ENCODE measurements at places on chromosomes 4 and X.

DNA sequence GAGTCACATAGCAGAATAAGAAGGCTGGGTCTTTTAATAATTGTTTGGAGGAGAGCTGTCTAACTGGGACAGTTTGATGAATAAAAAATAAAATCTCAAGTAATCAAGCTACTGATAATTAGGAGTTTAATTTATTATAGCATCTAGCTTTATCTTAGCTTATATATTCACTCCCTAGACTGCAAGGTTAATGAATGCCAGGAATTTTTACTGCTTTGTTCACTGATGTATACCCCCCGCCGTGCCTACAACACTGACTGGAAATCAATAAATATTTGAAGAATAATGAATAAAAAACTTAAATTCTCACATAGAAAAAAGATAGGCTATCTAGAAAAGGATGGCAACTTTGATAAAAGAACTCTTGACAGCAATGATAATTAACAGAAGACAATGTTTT lies 59.7 kb downstream of the IQCM start:
- no peak for DNase-seq

DNA sequence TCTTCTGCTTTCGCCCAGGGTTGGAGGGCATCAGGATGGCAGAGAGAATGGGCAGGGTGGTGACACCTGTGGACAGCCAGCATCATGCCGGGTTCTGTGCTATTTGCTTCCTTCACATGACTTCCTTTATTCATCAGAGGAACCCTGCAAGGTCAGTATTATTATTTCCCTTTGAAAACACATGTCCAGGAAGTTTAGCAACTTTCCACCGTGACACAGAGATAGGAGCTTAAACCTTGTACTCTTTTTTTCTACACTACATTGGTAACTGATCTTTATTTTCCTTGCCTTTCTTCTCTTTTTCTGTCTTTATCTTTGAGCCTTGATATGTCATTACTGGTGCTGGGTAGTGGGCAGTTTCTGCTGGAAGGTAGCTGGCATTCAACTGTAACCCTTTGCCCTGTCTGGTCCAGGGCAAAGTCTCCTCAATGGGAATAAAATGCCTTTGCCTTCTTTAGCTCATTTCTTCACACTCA lies 5.0 kb upstream of the MGST2 start:
- no peak for DNase-seq

GRCh38 chr4:95188701-95189370 lies 359.9 kb downstream of the UNC5C start:
- DNase-seq = no peak

- no peak for DNase-seq
Observed at GRCh38 chr4:94228493-94229216, 21.0 kb downstream of the SMARCAD1 start.

DNA sequence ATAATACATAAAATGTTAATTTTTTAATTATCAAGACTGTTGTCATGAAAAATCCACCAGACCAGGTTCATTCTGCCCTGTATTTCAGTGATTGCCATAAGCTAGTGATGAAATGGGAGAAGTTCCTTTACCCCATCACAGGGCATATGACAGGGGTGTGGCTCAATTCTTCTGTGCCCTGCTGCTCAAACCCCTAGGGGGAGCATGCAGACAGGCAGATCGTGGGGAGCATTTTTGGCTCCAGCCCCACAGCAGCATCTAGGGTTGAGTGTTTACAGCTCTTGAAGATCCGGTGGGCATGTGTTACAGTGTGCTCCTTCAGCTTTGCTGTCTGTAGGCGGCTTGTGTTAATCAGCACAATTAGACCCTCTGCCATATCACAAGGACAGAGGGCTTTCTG lies 700.7 kb downstream of the PCDH18 start:
- no peak for DNase-seq

DNA sequence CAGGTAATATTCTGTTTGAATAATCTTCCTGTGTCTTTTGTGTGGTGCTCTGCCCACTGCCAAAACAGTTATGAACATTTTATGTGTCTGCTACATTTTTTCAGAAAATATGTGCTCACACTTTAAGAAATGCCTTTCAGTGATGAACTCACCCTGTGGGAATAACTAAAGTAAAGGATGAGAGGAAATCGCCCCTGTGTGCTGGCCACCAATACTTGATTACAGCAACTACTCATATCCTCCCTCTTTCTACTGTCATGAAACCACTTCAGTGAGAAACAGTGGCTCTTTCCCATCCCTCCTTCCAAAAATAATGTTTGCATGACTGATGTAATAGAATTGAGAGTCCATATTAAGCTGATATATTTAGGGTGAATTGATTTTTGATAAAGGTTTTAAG lies 900.9 kb downstream of the RAB28 start:
- DNase-seq = no peak

GRCh38 chr4:71163317-71163716 lies 169.9 kb downstream of the DCK start:
- no peak for DNase-seq

- DNase-seq = no peak
Observed at GRCh38 chr4:86223472-86223871, 136.4 kb downstream of the MAPK10 start.

- no peak for DNase-seq
Observed at GRCh38 chr4:94537921-94538628, 86.3 kb downstream of the PDLIM5 start.

- no peak for DNase-seq
Observed at GRCh38 chrX:135382260-135382659, 39.5 kb upstream of the SMIM10L2A start.

DNA sequence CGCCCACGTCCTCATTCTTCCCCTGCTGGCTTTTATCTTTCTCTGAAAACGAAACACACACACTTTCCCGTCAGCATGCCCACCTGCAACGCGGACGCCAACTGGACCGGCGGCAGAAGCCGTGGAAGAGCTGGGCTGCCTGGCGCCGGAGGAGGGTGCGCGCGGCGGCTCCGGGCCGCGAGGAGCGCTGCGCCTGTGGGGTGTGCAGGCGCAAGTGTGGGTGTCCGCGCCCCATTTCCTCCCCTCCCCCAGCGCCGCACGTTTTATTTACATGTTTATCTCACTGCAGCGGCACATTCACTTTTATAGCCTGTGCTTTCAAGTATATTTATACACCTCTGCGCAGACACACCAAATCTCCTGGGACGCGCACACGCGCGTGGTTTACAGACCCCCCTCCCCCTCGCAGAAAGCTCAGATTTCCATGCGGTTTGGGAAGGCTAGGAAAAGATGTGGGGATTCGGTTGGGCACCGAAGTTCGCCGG lies 1.5 kb downstream of the PITX2 start:
- no peak for DNase-seq

DNA sequence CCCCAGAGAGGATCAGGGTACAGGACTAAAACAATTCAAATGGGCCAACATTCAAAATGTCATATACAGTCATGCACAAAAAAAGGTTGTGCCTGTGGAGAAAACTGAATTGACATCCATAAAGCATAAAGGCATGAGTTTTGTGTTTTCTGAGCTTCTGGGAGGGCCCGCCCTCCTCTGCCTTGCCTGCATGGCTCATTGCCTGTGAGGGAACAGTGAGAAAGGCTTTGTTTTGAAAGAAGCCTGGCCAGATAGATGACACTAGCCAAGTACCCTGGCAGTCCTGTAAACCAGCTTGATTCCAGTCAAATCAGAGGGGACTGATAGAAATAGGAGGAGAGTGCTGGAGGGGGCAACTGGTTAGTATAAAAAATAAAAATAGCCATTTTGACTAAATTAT lies 194.3 kb downstream of the KIT start:
- no peak for DNase-seq
